ENCODE measurements at places on chromosomes 7 and 10.

DNA sequence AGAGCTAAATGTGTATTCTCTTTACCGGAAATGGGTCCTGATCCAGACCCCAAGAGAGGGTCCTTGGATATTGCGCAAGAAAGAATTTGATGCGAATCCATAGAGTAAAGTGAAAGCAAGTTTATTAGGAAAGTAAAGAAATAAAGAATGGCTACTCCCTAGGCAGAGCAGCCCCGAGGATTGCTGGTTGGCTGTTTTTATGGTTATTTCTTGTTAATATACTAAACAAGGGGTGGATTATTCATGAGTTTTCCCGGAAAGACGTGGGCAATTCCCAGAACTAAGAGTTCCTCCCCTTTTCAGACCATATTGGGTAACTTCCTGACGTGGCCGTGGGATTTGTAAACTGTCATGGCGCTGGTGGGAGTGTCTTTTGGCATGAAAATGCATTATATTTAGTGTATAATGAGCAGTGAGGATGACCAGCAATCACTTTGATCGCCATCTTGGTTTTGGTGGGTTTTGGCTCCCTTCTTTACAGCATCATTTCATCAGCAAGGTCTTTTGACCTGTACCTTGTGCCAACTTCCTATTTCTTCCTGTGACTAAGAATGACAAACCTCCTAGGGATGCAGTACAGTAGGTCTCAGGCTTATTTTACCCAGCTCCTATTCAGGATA lies 60.4 kb downstream of the ARL4A start:
- DNase-seq: no peak

- DNase-seq: no peak
Measured at GRCh38 chr10:102657984-102658724, 13.9 kb downstream of the TRIM8 start.

DNA sequence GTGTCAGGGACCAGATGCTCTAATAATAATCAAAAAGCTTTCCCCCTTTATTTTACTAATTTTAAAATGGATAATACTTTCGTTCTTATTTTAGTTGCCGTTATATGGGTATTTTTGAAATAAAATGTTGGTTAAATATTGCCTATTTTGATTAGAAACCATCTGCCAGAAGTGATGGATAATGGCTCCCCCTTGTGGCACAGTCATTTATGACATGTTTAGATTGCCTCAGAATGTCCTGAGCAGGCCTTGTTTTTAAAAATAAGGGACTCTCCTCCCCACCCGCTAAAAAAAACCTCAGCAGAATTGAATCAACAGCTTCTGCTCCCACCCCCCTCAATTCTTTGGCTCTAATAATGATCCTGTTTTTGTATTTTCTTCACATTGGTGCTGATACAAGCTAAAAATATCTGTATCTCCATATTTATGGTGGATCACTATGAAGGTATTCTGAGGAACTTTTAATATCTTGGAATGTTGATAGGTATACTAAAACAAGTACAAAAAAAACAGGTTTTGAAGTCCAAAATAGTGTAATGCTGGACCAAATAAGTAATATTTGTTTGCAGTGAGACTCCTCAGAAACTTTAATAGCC lies 38.8 kb downstream of the TMEM60 start:
- peak; percentile 85 for DNase-seq

- no peak for DNase-seq
Measured at GRCh38 chr10:125961743-125962142, 65.4 kb downstream of the FANK1 start.

DNA sequence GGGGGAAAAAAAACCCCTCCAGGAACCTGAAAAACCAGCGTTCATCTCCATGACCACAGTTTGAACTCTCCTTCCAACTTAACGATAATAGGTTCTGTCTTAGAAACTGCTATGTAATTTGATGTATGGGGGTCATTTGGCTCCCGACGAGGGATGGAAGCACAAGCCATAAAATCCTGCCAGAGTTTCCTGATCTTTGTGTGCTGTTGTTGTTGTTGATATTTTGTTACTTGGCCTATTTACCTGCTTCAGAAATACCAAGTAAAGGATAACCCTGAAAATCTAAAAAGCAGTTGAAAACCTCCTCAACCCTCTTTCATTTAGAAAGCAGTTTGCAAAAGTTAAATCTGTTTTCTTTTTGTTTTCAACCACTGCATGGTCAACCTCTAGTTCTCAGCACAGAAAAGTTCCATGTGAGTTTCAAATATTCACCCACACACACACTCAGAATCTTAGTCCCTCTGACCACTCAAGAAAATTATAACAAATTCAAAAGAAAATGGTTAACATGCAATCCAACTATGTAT lies 9.3 kb upstream of the HOXA2 start:
- no peak for DNase-seq

DNA sequence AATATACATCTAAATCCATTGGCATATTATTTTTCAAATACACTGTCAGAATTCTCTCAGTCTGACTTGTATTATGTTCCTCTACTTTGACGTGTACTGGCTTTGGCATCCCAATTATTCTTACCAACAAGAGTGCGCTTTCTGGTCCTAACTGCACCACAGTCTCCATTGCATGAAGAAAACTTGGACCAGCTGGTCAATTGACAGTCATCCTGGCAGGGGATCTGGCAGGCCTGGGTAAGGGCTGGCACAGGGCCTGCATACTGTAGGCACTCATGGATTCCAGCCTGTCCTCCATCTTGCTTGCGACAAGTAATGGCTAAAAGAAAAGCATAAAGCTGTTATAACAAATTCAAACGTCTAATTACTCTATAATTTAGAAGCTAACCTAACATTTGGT lies 384.9 kb downstream of the THSD7A start:
- no peak for DNase-seq

DNA sequence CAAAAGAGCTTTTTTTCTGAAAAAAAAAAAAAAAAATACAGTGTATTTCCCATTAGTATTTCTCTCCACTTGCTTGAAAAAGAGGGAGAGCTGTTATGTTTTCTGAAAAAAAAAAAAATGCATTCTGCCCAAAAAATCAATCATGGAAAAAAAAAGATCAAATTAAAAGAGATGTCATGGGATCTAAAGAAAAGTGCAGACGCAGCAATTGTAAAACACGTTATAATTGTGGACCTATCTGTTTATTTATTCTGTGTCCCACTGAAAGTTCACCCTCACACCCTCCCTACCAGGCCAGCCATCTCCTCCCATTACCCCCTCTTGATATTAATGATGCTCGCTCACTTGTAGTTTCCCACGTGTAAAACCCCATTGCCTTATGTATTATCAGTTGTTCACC lies 674.0 kb upstream of the C7orf33 start:
- DNase-seq: no peak

- peak; percentile 61 for DNase-seq
Measured at GRCh38 chr10:128047991-128048818, 78.0 kb downstream of the MKI67 start.

DNA sequence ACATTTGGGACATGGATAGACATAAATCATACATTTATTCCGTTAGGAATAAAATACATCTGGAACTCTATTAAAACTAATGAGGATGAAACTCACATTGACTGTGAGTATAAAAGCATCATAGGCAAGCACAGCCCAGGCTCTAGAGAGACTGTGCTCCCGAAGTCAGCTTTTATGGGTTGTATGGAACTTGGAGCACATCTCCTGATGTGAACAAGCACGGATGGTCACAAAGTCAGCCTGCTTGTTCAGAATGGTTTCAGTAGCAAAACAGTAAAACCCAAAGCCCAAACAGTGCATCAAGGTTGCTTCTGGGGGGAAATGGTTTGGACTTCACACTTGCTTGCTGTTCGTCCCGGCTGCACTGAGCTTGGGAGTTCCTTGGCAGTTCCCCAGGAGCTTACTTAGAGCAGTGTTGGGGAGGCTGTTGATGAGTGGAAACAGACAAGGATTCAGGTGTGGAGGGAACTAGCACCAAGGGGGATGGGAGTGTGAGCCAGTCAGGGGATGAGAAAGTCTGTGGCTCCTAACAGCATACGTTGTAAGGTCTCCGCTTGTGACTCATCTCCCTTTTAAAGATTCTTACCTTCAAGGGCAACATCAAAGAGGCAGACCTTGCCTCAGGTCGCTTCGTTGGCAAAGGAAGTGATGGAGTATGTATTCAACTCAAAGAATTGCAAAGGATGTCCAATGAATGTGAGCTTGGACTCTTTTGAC lies 19.7 kb upstream of the ITGA8 start:
- no peak for DNase-seq

GRCh38 chr7:124101173-124101768 lies 68.4 kb upstream of the TMEM229A start:
- no peak for DNase-seq

DNA sequence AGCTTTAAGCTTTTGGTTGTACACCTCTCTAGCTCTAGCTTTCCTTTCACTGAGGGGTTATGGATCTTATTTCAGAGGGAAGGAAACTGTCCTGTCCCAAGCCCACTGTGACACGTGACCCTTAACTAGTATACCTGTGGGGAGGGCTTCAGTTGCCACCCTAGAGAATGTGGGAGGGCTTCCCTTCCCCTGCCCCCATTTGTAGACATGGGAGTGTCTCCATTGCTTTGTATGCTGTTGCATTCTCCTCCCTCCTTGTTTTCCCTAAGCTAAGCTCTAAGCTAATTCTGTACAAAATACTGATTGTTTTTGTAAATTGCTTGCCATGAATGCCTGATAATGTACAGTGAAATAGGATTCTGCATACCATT lies 11.2 kb downstream of the LUC7L2 start:
- no peak for DNase-seq

GRCh38 chr7:127895814-127896280 lies 135.4 kb downstream of the LRRC4 start:
- DNase-seq: no peak

DNA sequence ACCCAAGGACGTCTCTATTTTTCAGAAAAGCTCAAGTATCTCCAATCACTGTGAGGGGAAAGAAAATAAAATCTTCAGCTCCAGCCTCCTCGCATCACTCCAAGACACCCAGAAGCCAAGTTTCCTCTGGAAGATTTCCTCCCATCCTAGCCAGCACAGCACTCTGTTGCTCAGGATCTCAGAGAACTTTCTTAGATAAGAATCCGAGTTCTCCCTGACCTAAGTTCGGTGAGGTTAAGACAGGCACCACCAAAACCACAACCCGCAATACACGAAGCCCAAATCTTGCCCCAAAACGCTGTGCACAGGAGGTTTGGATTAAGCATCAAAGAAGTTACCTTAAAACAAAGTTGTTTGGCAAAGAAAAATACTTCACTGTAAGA lies 4.2 kb downstream of the FAM53B start:
- peak; percentile 50 for DNase-seq

GRCh38 chr10:123782549-123782948 lies 109.1 kb downstream of the CPXM2 start:
- DNase-seq: no peak

- DNase-seq: peak; percentile 86
Measured at GRCh38 chr7:155296788-155297516, 726 bp upstream of the INSIG1 start.

DNA sequence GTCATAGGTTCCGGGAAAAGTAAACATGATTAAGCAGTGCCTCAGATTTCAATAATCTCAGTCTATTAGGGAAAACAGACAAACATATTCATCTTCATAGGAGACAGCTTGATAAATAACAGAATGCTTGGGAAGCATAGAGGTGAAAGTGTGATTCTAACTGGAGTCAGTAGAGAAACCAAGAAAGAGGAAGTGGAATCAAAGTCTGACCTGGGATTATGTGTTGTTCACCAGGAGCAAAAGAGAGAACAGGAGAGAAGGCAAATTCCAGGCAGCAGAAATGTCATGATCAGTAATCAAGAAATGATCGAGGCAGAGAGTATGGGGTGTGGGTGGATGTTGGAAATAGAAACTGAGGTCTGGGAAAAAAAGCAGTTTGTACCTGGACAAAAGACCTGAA lies 43.7 kb downstream of the DGKB start:
- DNase-seq: no peak

- DNase-seq: no peak
Measured at GRCh38 chr10:9254353-9254752, 1199.9 kb downstream of the GATA3 start.

DNA sequence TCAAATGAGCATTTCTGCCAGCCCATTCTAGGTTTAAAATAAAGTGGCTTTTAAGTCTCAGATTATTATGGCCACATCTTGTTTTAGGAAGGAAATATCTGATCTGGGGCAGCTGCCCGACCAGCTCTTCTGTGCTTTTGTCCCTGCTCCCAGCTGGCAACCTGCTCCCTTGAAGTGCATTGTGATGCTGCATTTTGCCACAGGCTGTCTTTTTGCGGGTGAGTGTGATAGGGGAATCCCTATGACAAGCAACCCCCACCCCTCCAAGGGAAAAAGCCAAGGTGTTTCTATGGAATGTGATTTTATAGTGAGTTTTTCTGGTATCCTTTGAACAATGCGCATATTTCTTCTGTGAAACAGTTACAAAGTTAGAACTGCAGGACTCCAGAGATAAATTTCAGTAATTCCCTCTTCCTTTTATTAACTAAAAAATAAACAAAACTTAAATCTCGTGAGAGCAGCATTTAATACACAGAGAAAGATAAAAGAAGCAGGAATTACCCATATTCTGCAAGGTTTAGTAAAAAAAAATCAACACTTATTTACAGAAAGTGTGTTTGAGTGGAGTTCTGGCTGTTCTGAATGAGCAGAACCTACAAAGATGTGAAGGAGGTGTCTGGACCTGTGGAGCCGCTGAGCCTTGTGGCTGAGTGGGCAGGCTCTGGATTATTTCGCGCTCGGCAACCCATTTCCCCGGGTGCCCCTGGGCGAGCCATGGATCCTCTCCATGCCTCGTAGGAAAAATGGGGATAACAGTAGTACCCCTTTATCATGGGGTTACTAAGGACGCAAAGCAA lies 10.1 kb upstream of the HPS1 start:
- DNase-seq: no peak

DNA sequence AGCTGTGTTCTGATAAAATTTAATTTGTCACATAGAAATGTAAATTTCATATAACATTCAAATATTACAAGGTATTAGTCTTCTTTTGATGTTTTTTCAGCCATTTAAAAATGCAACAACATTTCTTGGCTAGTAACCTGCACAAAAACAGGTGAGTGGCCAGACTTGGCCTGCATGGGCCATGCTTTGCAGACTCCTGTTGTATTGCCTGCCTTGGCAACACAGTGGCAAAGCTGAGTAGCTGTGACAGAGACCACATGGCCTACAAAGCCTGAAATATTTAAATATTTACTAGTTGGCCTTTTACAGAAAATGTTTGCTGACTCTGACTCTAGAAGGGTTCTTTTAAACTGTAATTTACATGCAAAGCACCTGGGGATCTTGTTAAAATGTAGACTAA lies 13.5 kb upstream of the TBX20 start:
- no peak for DNase-seq

DNA sequence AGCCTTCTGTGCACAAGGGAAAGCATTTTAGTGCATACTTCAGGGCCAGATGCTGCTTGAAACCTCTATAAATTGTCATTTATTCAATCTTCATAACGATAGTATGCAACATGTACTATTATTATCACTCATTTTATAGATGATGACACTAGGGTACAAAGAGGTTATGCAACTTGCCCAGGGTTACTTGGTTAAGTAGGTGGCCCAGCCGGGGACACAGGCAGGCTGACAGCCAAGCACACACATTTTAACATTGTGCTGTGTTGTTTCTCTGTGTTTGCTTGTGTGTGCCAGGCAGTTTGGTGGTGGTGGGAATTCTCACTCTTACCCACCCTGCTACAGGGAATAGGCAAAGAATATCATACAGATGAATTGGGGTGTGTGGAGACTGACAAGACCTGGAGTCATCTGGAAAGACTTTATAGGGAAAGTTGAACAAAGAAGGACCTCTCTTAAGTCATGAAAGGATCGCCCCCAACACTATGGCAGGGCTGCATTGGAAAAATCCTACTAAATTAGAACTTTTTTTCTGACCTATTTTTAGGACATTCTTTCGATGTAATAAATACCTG lies 98.9 kb downstream of the MKX start:
- no peak for DNase-seq

GRCh38 chr7:155682484-155682883 lies 38.0 kb downstream of the RBM33 start:
- no peak for DNase-seq

GRCh38 chr7:40987571-40987970 lies 715.3 kb downstream of the INHBA start:
- no peak for DNase-seq

Data from CD4-positive, alpha-beta T cell treated with Interleukin-10 for 1 hour (primary cell).